ENCODE measurements at places on chromosomes 7 and 10. TPM values are rescaled to one million over a fixed set of nuclear protein-coding genes. Genes with fewer than 3 reads are reported as not detected.

TMEM229A gene
- 1.8 TPM for polyA plus RNA-seq

DNA sequence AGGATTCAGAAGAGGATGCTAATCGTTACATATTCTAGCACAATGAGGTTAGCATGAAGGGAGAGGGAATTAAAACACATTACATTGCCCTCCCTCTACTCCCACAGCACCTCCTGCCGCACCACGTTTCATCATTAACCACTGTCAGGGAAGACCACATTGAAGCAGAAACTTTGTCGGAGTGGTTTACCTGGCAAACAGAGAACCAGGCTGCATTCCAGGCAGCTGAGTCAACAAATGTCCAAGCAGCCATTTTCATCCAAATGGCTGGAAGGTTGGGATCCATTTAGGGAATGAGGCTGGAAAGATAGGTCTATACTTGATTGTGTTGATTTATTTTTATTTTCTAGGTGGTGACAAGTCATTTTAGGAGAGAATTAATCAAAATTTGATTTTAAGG lies 273.6 kb downstream of the DYNC1I1 start:
- no peaks in the 10 kb centered on the region for H3K27me3 ChIP-seq
- H3K4me3 ChIP-seq: no peak overlapping the region
- peaks cover 4% of the 10 kb centered on the region for H3K4me1 ChIP-seq

DNA sequence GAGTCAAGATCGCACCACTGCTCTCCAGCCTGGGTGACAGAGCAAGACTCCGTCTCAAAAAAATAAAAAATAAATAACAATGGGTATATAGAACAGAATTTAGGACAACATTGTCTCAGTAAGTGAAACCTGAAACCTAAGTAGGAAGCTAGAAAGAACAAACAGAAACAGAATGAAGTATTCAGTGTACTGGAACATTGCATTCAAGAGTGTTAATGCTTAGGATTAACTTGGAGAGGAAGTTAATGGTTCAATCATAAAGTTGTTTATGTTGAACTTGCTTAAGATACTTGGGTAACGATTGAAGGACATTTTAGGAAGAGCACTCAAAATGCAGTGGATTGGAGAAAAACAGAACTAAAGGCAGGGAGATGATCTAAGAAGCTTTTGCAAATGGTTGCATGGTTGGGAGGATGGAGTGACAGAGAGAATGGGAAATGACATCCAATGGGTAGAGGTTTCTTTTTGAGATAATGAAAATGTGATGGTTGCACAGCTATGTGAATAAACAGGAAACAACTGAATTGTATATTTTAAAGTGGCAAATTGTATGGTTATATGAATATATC lies 233.7 kb downstream of the ADK start:
- no peaks in the 10 kb centered on the region for H3K4me1 ChIP-seq
- H3K4me3 ChIP-seq: no peak overlapping the region
- no peak for DNase-seq
- H3K27ac ChIP-seq: no peak overlapping the region

DNA sequence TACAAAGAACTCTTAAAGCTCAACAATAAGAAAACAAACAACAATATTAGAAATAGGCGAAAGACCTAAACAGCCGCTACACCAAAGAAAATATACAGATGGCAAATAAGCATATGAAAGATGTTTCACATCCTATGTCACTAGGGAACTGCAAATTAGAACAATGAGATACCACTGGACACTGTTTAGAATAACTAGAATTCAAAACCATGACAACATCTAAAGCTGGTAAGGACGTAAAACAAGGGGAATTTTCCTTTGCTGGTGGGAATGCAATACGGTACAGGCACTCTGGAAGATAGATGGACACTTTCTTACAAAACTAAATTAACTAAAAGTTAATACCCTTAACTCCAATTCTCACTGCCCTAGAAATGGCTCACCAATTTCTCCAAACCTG lies 44.5 kb downstream of the THSD7A start:
- H3K4me1 ChIP-seq: no peaks in the 10 kb centered on the region
- no peaks in the 10 kb centered on the region for H3K27me3 ChIP-seq
- no peaks in the 10 kb centered on the region for H3K36me3 ChIP-seq
- no peak for DNase-seq
- no peak overlapping the region for H3K4me3 ChIP-seq

GRCh38 chr10:128868481-128868880 lies 598.6 kb upstream of the MGMT start:
- no peak overlapping the region for H3K27ac ChIP-seq
- H3K4me1 ChIP-seq: peaks cover 4% of the 10 kb centered on the region
- H3K36me3 ChIP-seq: no peaks in the 10 kb centered on the region
- DNase-seq: no peak

DNA sequence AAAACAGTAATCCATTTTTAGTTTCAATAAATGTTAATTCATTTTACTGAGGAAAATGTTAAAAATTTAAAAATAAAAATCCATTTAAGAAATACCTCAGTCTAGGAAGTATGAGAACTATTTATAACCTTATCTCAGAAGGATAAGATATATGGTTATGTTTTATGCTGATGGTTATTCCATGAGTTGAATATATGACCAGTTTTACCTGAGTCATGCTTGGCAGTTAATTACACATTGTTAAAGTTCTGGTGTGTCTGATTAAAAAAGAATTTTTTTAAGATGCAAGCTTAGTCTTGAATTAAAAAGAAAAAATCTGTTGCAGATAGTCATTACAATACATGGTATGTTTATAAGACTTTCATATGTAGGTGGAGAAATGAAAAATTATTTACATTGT lies 191.7 kb downstream of the ARL4A start:
- no peak overlapping the region for H3K4me3 ChIP-seq
- H3K4me1 ChIP-seq: no peaks in the 10 kb centered on the region
- H3K27me3 ChIP-seq: no peaks in the 10 kb centered on the region
- DNase-seq: no peak

CCL24 gene
- 0.48 TPM for polyA plus RNA-seq

DNA sequence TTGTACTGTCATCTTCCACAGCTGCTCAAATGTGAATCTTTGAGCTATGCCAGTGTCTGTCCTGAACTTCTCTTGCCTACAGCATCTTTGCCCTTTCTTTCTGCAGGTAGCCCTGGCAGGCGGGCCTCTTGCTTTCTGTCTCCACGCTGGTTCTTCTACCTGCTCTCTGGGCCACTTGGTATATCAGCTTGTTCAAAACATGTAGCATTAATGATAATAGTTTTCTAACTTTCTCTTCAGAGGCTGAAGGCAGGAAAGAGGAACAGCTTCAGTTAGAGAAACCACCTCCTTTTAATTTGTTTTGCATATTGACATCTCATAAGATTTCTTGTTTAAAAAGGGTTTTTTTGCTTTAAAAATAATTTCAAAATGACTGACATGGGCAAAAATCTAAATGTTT lies 923 bp upstream of the FGL2 start:
- H3K4me1 ChIP-seq: peaks cover 2% of the 10 kb centered on the region
- H3K36me3 ChIP-seq: no peaks in the 10 kb centered on the region
- H3K27me3 ChIP-seq: no peaks in the 10 kb centered on the region
- H3K27ac ChIP-seq: no peak overlapping the region
- DNase-seq: no peak
- no peak overlapping the region for H3K4me3 ChIP-seq

- no peak for DNase-seq
- H3K4me3 ChIP-seq: no peak overlapping the region
- no peaks in the 10 kb centered on the region for H3K27me3 ChIP-seq
- H3K27ac ChIP-seq: no peak overlapping the region
These were observed 102.4 kb downstream of the OAT start for GRCh38 chr10:124316326-124316725.

DNA sequence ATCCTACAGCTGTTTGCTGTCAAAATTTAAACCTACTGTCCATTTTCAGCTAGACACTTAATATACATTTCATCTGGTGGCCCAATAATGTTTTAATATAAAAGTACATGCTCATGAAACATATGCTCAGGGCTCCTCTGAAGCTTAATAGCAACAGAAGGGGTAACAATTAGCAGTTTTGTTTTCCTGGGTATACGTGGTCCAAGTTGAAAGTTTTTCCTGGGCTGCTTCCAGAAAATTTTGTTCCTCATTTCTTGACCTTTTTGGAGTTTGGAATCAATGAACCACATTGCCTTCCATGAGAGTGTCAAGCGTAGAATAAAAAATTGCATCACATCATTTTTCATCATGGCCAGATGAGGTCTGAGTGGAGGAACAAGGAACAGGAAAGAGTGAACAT lies 537.3 kb upstream of the MGMT start:
- no peaks in the 10 kb centered on the region for H3K27me3 ChIP-seq
- peaks cover 1% of the 10 kb centered on the region for H3K4me1 ChIP-seq
- H3K27ac ChIP-seq: no peak overlapping the region
- no peak for DNase-seq

KLHL7 gene
- polyA plus RNA-seq: 23.1 TPM

PNLIPRP2 gene
- not detected for polyA plus RNA-seq

GRCh38 chr10:58399410-58399809 lies 14.2 kb downstream of the TFAM start:
- no peaks in the 10 kb centered on the region for H3K36me3 ChIP-seq
- H3K27ac ChIP-seq: no peak overlapping the region
- H3K4me3 ChIP-seq: no peak overlapping the region
- DNase-seq: no peak
- no peaks in the 10 kb centered on the region for H3K27me3 ChIP-seq
- H3K4me1 ChIP-seq: no peaks in the 10 kb centered on the region

DNA sequence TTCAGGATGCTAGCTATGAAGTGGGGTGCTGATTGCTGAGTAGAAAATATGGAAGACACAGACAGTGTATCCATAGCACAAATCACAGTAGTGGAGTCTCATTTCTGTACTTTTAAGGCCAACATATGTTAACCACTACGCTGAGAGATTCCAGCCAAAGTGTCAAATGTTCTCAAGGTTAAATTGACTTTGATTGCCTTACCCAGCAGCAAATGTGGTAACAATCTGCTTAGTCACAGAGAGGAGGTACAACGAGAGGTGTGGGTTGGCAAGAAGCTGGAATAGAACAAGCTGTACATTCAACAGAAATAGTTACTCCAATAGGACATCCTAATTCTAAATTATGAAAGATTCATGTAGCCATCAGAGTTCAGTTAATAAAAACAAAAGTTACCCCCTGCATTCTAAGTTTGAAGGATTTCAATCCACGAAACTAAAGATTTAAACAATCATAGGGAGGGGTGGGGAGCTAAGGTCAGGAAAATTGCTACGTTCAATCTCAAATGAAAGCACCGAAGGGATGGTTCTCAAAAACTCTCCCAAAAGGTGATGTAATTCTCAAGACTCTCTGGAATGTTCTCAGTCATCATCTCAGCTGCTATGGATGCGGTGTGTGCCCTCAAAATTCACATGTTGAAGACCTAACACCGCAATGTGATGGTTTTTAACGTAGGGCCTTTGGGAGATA lies 137.0 kb downstream of the ETV1 start:
- no peaks in the 10 kb centered on the region for H3K4me1 ChIP-seq
- H3K36me3 ChIP-seq: no peaks in the 10 kb centered on the region
- no peak for DNase-seq
- H3K27ac ChIP-seq: no peak overlapping the region
- no peaks in the 10 kb centered on the region for H3K27me3 ChIP-seq
- no peak overlapping the region for H3K4me3 ChIP-seq

CYP51A1 gene
- 99.6 TPM for polyA plus RNA-seq

Measured in ovary (tissue), 10 donors.